ENCODE measurements at places on chromosomes 11 and 22.

DNA sequence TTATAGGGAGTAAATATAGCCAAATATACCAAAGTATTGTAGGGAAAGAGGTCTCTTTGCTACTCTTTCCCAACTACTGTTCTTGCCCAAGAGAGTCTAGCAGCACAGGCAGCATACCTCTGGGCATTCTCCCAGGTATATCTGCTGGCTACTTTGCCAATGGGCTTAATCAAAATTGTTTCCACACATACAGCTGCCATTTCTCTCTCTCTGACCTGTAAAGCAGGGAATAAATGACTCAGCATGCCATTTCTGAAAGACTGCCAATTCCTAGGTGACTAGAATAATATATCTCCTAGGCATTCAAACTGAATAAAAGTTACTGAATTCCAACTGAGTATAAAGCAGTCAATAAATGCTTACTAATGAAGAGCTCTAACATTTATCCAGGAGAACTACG, 44.6 kb downstream of the RDX start:
- DNase-seq: no peak

- peak; percentile 77 for DNase-seq
These were observed 30.3 kb upstream of the ASPHD2 start for GRCh38 chr22:26398741-26399153.

GRCh38 chr22:27370269-27370668, 431.3 kb downstream of the MN1 start:
- DNase-seq: no peak

- DNase-seq: no peak
These were observed 4.1 kb downstream of the BEST1 start for GRCh38 chr11:61954106-61954850.

GRCh38 chr22:25366876-25367466, 147.5 kb downstream of the CRYBB2 start:
- DNase-seq: no peak

- no peak for DNase-seq
These were observed 12.9 kb downstream of the KRTAP5-5 start for GRCh38 chr11:1642288-1643145.

- no peak for DNase-seq
These were observed 173.2 kb downstream of the KIF18A start for GRCh38 chr11:27934830-27935145.

GRCh38 chr11:64743591-64744543, at the start of gene RASGRP2:
Gene RASGRP2 (minus strand): TSS chr11:64744142. CDS start chr11:64742866, 1,276 bp downstream.
- DNase-seq: peak; percentile 58

- no peak for DNase-seq
These were observed 23.7 kb downstream of the JAML start for GRCh38 chr11:118200901-118201680.

GRCh38 chr11:125593114-125593820, 615 bp downstream of the STT3A start:
- DNase-seq: no peak

DNA sequence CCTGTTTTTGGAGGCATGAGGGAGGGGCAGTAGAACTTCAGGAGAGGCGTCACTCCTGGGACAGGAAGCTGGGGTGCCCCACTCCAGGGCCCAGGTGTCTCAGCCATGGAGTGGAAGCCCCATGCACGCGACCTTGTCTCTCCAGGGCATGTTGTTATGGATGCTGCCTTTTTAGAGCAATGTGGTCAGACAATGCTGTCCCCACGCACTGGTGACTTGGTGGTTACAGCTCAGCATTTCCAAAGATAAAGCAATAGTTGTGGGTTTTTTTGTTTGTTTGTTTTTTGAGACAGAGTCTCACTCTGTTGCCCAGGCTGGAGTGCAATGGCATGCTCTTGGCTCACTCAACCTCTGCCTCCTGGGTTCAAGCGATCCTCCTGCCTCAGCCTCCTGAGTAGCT, 22.3 kb downstream of the EIF4G2 start:
- no peak for DNase-seq

DNA sequence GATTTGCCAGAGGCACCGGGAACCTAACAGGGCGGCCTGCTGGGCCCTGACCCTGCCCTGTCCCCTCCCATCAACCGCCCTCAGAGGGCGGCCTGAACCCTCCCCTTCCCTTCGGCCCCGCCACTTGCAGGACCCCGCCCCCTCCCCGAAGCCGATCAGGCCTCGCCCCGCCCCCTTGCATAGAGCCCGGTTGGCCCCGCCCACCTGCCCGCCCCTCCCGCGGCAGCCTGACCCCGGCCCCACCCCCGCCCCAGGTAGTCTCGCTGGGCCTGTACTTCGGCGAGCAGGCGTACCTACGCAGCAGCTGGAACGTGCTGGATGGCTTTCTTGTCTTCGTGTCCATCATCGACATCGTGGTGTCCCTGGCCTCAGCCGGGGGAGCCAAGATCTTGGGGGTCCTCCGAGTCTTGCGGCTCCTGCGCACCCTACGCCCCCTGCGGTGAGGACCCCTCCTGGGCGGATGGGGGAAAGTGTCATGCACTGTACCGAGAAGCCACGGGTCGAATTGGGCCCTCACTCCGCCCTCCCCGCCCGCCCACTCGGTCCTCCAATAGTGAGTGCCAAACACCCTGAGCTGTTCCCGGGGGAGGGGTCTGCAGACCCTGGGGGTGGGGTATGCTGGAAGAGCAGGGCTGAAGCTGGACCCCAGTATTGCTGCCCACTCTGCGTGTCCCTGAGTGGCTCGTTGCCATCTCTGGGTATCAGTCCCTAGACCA, 94.1 kb downstream of the CACNA1I start:
- peak; percentile 92 for DNase-seq

- DNase-seq: no peak
These were observed 20.9 kb upstream of the UPB1 start for GRCh38 chr22:24474221-24474620.

DNA sequence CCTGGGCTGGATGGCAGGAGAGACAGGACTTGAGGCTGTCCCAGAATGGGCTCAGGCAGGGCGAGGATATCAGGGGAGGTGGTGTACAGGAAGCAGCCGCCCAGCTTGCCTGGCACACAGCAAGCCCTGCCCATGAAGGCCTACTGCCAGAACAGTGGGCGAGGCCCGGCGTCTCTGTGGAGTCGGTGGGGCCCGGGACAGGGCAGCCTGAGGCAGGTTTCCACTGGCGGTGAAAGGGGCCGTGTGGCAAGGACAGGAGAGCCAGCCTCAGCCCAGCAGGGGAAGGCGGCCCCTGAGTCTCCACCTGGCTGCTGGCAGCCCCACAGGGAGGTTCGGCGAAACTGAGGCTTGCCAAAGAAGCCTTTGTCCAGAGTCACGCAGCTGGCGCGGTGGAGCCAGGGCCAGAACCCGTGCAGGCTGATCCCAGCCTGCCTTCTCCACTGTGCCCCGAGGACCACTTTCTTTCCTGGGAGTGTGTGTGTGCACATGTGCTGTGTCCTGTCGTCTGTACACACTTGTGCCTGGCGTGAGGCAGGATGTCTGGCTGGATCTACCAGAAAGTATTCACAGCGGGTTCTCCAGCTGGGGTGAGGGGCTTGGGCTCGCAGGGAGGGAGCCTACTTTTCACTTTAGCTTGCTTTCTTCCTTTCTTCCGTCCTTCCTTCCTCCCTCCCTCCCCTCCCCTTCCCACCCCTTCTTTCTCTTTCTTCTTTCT, 1.2 kb downstream of the TSPO start:
- no peak for DNase-seq

DNA sequence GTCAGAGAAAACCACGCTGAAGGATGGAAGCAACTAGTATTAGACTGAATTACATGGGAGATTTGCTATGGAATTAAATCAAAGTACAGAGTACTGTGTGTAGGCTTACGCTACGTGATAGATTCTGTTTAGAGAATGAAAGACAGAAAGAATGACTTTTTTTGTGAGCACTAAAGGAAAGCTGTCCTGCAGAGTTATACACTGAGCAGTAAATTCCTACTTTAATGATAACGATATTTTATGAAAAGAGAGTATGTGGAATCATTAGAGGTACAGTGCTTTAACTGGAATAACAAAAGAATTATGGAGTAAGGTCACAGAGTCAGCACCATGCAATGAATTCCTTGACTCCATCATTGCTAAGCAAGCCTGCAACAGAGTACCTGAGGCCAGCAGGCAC, 295.3 kb upstream of the SYN3 start:
- DNase-seq: no peak

GRCh38 chr11:30313580-30313979, 9.3 kb upstream of the ARL14EP start:
- no peak for DNase-seq

- no peak for DNase-seq
These were observed 114.2 kb downstream of the CACNA1I start for GRCh38 chr22:39684702-39685281.

DNA sequence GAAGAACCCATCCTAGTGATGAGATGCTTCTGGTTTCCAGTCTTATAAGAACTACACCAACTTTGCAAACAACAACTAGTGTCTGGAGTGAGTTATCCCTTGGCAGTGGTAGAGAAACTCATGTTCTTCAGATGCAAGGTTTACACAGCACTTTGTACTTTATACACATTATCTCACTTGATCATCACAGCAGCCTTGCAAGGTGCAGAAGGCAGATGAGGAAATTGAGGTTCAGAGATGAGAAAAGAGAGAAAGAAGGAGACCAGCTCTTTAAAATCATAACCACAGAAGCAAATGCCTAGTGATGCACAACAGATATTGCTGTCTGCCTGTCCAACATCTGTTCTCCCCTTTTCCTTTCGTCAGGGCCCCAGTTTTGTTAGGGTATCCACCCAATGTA, 16.7 kb upstream of the CD44 start:
- no peak for DNase-seq

GRCh38 chr11:97229936-97230335, 840.1 kb downstream of the JRKL start:
- DNase-seq: no peak

DNA sequence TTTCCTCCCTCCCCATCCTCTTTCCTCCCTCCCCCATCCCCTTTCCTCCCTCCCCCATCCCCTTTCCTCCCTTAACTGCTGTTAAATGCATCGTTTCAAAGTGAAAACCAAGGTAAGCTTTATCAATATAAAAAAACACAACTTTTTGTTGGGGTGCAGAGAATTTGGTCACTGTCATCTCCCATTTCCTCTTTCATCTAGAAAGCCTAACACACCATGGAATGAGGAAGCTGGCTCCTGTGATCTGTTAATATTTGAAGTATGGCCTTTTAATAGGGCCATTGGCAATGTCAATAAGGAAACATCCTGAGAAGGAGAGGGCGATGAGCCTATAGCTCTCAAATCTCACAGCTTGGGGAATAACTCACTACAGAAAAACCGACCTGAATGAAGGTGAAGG, 7.0 kb downstream of the EXPH5 start:
- no peak for DNase-seq

DNA sequence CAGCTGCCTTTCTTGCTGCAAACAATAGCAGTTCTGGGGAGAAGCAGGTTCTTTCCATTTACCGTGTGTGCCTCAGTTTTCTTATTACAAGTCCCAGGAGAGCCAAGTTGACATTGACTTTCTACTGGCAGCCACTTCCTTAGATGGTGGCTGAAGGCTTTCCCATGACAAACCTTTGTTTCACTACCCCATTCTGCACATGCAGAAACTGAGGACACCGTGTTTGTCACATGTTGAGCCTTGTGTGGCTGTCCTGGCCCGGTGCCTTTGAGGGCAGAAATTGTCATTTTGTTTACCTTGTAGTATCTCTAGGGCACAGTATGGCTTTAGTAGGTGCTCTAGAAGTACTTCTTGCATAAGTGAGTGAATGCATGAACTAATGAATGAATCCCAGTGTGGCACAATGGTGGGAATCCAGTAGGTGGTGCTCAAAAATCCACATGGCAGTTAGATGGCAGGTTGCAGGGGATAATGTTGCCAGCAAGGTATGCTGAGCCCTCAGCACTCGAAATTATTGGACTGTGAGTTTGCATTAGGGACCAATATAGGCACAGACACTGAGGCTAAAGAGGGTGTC, 101.6 kb downstream of the CSNK2A3 start:
- DNase-seq: no peak

GRCh38 chr11:76491644-76492043, 46.8 kb downstream of the EMSY start:
- no peak for DNase-seq

- peak; percentile 42 for DNase-seq
These were observed 10.4 kb downstream of the TMPRSS6 start for GRCh38 chr22:37098976-37099591.

GRCh38 chr11:19328586-19329311, 88.0 kb upstream of the E2F8 start:
- DNase-seq: no peak

DNA sequence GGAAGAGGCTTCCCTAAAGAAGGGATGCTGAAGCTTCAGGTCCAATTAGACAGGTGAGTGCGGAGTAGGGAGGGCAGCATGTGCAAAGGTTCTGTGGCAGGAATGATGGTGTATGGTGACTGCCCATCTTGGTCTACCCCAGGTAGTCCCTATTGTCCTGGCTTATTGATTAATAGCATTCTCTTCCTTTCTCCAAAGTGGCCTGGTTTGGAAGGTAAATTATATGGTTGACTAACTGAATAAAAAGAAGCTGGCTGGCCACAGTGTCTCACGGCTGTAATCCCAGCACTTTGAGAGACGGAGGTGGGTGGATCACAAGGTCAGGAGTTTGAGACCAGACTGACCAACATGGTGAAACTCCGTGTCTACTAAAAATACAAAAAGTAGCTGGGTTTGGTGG, 230.5 kb downstream of the MIAT start:
- no peak for DNase-seq

GRCh38 chr11:78338138-78338537, 79.5 kb downstream of the GAB2 start:
- no peak for DNase-seq

DNA sequence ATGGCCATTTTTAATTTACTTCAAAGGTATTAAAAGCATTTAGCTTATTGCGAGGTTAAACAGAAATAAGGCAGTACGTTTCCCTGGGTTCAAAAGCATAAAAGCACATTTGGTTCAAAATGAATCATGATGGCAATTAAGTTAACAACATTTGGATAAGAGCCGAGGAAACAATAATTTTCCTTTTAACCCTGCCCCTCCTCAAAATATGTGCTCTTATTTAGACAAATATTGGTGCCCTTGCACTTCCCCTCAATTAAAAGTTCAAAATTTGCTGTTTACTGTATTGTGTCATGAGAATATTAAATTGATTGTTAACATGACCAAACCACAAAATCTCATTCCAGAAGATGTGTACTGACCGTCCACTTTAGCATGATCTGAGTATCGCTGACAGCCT, 48.7 kb downstream of the VSIG10L2 start:
- DNase-seq: no peak

DNA sequence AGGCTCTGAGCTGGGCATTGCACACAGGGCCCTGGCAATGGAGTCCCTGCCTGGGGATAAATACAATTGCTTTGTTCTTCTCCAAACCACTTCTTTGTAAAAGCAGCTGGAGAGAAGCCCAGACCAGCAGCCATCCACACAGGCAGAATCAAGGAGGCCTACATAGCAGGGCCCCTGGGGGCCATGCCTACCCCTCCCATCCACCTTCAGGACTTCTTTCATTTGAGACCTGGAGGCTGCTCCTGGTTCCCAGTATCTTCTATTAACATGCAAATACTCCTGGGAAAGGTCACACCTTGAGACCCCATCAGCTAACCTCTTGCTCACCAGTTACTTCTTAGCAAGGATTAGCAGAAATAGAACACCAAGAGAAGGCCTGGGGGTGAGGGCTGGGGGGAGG, 511.1 kb downstream of the SOX6 start:
- DNase-seq: peak; percentile 93
